ENCODE measurements at places on chromosomes 4 and X.

DNA sequence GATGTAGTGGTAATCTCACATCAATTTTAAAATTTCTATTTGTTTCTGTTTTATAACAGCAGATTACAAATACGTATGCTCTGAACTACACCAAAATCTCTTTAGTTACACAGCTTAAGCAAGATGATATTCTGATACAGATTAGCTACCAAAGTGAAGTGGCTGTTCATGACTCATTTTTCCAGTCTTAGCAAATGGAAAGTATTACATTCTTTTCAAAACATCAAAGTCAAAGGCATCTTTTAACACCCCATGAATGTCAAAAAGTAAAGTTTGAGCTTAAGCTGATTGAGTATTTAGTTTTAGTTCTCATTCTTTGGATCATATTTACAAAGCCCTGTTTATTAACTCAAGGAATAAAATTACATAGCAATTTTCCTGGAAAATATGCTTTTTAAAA, 6.6 kb upstream of the HPGDS start:
- DNase-seq = no peak

GRCh38 chr4:48116582-48116981, 17.5 kb downstream of the TXK start:
- DNase-seq = no peak

- no peak for DNase-seq
These were observed 72.6 kb downstream of the SMARCA5 start for GRCh38 chr4:143586080-143586479.

- DNase-seq = no peak
These were observed 2358.0 kb downstream of the PCDH7 start for GRCh38 chr4:33078145-33078544.

GRCh38 chr4:124468360-124468759, 244.2 kb downstream of the ANKRD50 start:
- DNase-seq = no peak

DNA sequence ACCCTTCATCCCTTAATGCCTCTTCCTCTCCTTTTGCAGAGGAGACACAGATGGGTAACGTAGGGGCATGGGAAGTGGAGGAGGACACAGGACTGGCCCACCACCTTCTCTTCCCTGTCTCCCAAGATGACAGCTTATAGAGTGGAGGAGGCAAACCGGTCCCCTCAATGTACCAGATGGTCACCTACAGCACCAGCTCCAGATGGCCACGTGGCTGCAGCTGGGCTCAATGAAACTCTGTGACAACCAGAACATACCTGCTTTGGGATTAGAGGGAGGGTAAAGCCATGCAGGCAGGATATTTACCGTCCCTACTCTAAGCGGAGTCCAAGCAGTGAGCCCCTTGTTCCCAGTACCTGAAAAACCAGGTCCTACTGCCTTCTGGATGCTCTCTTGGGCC, 7.5 kb upstream of the KLHL15 start:
- no peak for DNase-seq

GRCh38 chr4:8580321-8581093, at the start of gene GPR78:
TSS of gene GPR78 (plus strand) at chr4:8580392. CDS start at chr4:8580983, 591 bp downstream.
- peak; percentile 27 for DNase-seq

- no peak for DNase-seq
These were observed 1.6 kb downstream of the ENAM start for GRCh38 chr4:70630162-70630561.

DNA sequence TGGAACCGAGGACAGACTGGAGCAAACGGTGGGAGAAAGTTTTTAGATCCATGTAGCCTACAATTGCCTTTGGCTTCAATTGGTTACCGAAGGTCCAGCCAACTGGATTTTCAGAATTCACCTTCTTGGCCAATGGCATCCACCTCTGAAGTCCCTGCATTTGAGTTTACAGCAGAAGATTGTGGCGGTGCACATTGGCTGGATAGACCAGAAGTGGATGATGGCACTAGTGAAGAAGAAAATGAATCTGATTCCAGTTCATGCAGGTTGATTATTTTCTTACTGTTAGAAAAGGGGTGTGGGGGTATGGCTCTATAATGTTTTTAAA, 702 bp downstream of the KLHL5 start:
- no peak for DNase-seq

DNA sequence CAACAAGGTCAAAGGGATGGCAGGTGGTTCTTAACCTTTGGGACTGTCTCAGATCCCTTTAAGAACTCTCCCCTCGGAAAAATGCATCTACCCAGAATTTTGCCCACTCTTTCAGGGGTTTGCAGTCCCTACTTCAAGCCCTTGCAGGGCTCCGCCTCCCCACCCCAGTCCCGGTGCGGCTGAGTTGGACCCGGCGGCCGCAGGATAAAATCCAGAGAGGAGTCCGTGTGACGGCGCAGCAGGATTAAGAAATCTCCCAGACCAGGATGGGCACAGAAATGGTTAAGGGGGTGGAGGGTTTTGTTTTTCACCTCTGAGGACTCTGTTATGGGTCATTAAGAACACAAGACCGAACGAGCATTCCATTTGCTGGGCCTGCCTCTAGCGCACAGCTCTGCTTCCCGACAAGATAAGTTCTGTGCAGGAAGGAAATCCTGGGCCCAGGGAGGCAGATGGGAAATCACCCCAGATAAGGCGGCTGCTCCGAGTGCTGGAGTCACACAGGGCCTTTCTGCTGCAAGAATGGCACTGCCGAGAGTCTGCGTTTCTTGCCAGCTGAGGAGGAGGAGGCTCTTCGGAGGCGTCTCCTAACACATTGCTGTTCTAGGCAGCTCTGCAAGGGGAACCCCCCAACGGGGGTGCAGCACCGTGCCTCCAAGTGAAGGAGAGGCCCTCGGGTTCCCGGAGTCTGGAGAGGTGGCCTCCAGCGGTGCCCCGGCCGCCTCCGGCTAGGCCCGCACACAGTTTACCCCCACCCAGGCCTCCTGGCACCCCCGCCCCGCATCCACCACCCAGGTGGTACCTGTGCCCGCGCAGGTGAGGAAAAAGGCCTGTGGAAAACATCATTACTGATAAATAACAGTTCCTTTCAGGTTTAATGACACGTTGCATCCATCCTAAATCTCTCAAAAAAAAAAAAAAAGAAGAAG, 277.6 kb downstream of the BCOR start:
- DNase-seq = no peak

DNA sequence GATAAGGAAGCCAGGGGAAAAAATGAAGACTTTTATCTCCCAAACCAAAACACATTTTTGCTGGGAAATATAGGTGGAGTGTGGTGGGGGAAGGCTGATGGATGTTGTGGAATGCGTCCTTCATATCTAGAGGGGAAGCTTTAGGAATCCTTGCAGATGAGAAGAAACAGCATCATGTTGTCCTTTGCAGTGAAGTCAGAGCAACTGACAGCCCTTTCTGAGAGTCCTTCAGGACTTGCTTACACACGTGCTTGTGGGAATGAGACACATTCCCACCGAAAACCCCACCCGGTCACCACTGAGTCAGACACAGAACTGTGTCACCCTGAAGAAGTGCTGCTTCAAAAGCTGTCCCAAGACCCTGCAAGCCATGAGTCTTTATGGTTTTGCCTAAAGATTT, 81.5 kb downstream of the SHROOM2 start:
- no peak for DNase-seq

DNA sequence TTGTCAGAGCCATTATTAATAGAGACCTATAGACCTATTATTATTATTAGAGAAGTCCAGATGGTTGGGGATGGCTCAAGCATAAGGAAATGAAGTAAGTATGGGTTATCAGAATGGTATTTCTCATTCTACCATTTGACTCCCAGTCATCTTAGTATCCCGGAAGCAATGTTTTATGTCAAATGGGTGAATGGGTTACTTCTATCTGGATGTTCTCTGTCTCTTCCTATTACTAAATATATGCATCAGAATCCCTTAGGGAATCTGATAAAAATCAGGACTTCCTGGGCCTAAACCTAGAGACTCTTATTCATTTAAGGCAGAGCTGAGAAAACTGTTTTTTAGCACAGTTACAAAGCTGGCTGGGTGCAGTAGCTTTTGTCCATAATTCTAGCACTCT, 149.9 kb downstream of the SLC10A7 start:
- DNase-seq = no peak

- no peak for DNase-seq
These were observed 34.0 kb downstream of the ZNF827 start for GRCh38 chr4:145904413-145905177.

DNA sequence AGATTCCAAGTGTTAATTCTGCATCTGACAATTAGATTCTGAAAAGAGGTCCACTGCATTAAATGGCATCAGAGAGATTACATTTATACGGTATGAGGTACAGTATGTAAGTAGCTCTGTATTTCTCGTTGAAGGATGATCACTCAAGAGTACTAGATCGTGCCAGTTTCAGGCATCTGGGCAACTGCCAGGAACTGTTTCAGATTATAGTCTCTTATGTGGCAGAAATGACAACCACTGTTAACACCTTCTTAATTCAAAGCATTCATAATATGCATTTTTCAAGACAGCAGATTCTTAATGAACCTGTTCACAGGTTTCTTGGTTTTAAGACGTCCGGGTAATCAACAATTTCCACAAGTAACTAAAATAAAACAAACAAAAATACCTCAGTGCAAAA, 1.6 kb downstream of the ANKRD50 start:
- no peak for DNase-seq

DNA sequence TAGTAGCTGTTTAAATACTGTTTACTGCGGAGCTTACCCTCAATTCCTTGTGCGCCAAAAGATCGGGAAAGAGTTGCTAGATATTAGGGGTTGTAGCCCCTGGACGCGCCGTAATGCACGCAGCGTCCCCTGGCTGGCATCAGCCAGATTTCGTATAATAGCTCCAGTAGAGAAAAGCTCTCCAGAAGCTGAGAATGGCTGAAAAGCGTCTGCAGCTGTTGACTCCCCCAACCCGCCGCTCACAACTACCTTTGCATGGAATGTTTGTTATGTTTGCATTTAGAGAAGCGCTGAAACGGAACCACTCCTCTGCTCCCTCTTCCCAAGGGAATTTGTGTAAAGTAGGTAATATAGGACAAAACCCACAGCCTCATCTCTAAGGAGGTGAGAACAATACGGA, 3.7 kb downstream of the DOCK11 start:
- no peak for DNase-seq

DNA sequence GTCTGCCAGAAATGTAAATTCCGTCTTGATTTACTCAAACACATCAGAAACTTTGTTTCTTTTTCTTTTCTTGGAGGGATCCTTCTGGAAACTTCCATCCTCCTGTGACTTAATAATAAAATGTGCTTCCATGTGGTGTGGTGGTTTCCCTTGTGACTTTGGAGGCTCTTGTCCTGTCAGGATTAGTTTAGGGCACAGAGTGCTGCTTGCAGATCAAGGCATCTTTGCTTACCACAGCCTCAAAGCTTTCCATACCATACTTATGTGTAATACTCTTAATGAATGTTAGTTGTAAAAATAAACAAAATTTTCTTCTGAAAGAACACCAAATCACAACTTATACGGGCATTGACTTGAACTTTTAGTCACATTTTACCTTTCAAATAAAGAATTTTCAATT, 27.4 kb downstream of the GBA3 start:
- no peak for DNase-seq

DNA sequence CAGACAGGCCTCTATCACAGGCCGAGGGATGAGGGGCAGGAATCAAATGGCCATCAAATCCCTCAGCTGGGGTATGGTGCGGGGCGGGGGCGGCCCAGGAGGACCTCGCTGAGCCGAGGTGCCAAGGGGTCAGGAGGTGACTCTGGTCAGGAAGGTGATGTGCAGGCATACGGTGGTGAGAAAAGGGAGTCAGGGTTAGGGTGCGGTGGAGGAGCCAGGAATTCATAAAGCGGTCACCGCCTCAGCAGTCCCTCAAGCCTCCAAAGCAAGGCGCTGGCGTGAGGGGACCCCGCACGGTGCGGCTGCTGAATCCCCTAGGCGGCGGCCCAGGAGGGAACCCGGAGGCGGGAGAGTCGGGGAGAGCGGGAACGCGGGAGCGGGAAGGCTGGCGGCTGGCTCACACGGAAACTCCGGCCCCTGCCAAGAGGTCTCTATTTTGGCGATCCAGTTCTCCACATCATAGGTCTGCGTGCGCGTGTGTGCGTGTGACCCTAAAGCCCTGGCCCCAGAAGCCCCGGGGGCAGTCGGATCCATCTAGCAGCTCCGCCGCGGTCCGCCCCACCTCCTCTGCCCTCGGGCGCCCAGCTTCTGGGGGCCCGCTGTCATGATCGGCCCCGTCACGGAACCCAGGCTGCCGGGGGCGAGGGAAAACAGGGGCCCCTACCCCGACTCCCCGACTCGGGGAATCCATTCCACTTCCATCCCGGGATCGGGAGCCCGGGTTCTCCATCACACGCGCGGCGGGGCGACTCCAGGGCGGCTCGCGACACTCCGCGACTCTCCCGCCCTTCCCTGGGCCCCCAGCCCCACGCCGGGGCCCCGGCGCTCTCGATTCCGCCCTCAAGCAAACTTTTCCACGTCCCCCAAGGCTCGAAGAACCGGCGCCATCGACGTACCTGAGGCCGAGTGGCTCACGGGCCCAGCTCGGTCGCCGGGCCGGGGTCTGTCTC, 593 bp downstream of the ELF4 start:
- DNase-seq = no peak

GRCh38 chr4:101140228-101140627, 207.1 kb downstream of the PPP3CA start:
- no peak for DNase-seq

DNA sequence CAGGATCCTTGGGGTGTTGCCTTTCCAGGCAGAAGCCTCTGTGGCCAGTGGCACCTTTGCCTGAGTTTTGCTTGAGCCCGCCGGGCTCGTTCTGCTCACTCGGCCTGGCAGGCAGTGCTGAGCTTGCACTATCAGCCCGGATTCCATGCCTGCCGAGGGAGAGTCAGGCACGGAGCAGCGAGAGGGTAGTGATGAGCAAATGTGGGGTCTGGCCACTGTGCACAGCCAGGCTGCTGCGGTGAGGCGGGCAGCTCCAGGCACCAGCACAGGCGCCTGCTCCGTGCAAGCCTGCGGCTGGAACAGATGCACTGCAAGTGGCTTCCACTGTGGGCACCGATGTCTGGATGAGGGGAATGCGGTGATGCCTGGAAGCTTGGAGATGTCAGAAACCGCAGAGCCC, 619.2 kb downstream of the RAPGEF2 start:
- DNase-seq = no peak

DNA sequence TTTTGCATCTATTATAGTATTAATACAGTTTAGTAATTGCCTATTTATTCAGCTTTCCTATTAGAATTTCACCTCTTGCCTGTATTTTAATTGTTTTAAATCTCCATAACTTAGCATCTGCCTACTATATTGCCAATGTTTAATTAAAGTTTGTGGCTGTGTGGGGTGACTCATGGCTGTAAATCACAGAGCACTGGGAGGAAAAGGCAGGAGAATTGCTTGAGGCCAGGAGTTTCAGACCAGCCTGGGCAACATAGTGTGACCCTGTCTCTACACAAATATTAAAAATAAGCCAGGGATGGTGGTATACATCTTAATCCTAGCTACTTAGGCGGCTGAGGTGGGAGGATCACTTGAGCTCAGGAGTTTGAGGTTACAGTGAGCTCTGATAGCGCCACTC, 14.5 kb upstream of the CCSER1 start:
- no peak for DNase-seq

DNA sequence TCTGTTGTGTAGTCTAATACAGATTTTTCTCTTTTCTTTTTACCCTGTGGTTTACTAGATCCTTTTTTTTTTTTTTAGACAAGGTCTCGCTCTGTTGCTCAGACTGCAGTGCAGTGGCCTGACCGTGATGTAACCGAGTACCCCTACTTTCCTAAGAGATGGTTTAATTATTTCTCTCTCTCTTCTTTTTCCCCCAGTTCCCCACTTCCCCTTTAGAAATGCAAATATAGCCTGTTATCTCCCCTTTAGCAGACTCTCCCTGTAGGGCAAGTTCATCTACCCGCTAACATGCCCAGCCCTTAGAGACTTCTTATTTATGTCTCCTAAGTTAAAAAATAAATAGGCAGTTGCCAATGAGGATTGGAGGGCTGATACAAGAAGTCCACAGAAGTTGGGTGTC, 4.5 kb downstream of the SNX25 start:
- no peak for DNase-seq

All from GOT3 (cell line).